ENCODE measurements at places on chromosomes 11 and 22. TPM values are rescaled to one million over a fixed set of nuclear protein-coding genes. Genes with fewer than 3 reads are reported as not detected.

Gene KIRREL3
- 11.7 TPM for total RNA-seq

Gene DBX1
- total RNA-seq = not detected

Gene SYT9
- 0.23 TPM for total RNA-seq

Gene CHEK2
- 38.6 TPM for total RNA-seq
